ENCODE measurements at places on chromosomes 12 and 14. TPM values are rescaled to one million over a fixed set of nuclear protein-coding genes. Genes with fewer than 3 reads are reported as not detected.

EP400 gene
- total RNA-seq = 3.7 TPM

NRXN3 gene
- 0.24 TPM for total RNA-seq

GRIP1 gene
- not detected for total RNA-seq

LAG3 gene
- total RNA-seq = 0.12 TPM

DNA sequence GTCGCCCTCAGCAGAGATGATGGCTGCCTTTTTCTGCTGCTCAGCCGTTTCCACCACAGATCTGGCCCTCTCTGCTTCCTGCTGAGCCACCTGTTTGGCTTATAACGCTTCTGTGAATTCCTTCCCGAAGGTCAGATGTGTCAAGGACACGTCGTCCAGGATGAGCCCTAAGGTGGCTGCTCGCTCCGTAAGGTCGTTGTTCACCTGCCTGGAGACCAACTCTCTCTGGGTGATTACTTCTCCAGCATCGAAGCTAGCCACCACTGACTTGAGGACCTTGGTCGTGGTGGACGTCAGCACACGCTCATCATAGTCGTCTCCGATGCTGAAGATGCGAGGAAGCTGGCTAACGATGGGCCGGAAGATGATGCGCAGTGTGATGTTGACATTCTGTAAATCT is 11.7 kb upstream of the ASB8 start:
- DNase-seq = no peak

- no peak for DNase-seq
Observed at GRCh38 chr14:104150136-104151025, 12.0 kb downstream of the KIF26A start.

DNA sequence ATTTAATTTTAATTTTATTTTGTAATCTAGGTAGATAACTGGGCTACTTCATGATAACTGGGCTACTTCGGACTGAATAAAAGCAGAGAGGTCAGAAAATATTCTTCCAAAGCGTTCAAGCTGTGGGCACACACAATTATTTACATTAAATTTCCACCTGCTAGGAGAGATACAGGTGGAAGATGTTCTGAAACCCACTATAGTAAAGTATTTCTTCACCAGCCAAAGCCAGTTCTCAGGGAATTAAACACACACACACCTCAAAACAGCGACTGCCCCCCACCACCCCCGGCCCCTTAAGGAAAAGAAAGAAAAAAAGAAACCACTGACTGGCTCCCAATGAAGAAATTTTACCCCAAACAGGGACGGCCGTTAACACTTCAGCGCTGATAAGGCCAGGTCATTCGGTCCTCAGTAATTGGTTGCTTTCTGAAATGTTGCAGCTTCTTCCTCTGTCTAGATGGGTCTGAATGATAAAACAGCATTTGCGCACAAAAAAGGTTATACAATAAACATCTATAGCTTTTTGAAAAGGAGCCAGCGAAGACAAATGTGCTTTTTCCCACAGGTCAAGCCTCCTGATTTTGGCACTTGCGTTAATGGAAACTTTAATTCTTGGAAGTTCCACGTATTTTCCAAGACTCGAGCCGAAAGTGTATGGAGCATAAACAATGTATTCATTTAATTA is 771 bp upstream of the KCNJ8 start:
- DNase-seq = no peak

GRCh38 chr12:121087467-121088194 is 45.0 kb upstream of the P2RX7 start:
- peak; percentile 8 for DNase-seq

DNA sequence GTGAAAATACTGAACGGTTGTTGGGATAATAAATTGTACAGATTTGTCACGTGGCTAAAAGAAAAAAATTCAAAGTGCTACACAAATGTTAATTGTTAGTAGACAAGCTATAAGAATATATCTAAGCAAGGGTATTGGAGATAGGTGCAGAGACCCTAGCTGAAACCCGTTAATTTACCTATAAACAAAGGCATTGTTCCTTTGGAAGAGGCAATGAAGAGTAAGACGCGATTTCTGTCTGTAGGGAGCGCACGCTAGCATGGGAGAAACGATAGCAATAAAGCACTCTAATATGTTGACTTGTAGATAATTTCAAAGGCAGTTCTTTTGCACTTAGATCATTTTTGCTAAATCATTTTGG is 565 bp downstream of the CCDC77 start:
- peak; percentile 27 for DNase-seq

NXPH4 gene
- 1.7 TPM for total RNA-seq

- DNase-seq = no peak
Observed at GRCh38 chr12:9636150-9636850, 28.6 kb upstream of the KLRB1 start.

MEG3 gene
- total RNA-seq = not detected

FOXN4 gene
- total RNA-seq = not detected

GRCh38 chr12:75585330-75585729 is 73.9 kb upstream of the KRR1 start:
- DNase-seq = peak; percentile 75

DNA sequence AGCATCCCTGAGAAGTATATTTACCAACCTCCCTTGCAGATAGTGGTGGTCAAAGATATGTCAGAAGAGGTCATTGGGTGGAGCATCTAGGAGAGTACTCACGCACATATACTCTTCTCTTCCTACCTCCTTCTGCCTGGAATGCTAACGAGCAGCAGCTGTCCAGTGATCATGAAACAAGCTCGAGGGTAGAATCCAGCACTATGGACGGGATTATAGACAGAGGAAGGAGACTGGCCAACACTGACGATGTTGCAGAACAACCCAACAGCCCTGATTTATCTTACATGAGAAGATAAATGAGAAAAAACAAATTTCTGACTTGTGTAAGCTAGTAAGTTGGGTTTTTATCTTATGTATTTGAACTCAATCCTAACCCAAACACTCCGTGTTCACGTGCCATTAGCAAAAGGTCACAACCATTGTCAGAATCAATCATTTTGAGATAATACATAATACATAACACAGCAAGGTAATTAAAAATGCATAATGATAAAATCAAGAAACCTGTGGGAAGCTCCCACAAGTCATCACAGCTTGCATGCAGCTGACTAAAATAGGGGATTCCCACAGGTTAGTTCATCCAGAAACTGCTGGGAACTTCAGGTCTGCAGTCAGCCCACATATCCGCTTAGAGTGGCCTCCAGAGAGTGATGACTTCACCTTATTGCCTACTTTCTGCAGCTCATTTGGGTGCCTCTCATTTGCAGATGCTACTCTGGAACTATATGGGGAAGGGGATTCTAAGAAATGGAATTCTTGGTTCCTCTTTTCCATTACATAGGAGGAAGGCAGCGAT is 36.3 kb upstream of the STK38L start:
- peak; percentile 10 for DNase-seq

DNA sequence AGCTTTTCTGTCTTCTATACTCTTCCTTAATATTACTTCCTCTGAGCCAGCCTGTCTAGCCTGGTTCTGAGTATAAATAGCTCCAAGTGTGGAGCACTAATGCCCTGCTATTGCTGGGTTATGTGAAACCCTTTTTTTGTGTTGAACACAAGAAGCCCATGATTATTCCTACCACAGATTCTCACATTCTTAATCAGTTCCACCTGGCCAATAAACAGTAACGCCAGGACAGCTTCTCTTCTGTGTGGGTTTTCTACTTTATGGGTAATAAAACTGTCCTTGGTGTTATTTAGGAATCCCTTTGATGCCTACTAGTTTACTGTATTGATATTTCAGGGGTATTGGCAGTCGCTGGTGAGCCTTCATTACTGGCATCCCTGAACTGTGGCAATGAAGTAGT is 48.9 kb upstream of the LRIG3 start:
- DNase-seq = peak; percentile 2

KLRC2 gene
- 17.4 TPM for total RNA-seq

TAS2R10 gene
- total RNA-seq = 0.68 TPM

GRCh38 chr14:76191297-76191696 is 39.6 kb downstream of the GPATCH2L start:
- no peak for DNase-seq

- no peak for DNase-seq
Observed at GRCh38 chr12:106006940-106007339, 131.8 kb downstream of the NUAK1 start.

DNA sequence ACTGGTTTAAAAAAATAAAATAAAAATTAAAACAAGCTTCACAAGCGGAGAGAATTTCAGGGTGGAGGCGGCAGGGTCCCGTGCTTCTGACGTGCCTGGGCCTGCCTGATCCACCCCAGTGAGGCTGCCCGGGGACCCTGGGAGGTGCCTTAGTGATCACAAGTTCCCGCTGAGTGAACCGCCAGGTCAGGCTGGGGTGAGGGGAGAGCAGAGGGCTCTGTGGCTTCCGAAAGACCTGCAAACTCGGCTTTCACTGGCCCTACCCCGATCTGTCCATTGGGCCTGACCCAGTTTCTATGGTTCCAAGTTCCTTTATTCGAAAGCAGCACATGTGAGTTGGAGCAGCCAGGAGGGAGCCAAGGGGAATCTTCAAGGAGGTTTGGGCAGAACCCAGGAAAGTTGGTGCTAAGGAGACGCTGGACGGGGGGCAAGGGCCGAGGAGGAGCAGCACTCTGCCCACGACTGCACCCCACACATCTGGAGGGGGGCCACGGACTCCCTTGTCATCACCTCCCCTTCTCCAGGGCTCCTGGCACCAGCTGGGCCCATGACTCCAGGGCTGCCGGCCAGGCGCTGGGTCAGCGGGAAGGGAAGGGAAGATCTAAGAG is 12.9 kb downstream of the MMP14 start:
- peak; percentile 54 for DNase-seq

CHURC1 gene
- 62.2 TPM for total RNA-seq

- DNase-seq = no peak
Observed at GRCh38 chr12:14991069-14991468, 18.2 kb downstream of the PDE6H start.

DNA sequence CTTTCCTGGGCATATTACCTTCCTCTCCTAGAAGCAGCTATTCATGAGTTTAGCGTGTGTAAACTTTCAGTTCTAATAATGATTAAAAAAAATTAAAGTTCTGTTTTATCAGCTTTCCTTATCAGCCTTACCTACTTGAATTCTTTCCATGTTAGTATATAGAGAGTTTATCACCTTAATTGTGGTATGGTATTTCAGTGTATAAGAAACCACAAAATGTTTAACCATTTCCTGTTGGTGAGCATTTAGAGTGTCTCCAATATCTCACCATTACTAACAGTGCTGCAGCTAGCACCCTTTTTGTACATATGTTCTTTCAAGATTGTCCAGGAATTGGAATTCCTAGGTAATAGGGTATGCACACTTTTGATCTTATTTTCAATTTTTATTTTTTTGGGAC is 89.5 kb downstream of the FBXO33 start:
- no peak for DNase-seq

- no peak for DNase-seq
Observed at GRCh38 chr14:86597279-86597678, 1067.3 kb downstream of the FLRT2 start.

AMIGO2 gene
- 22.9 TPM for total RNA-seq

GRCh38 chr12:40701756-40702155 is 9.5 kb downstream of the CNTN1 start:
- DNase-seq = no peak
